ENCODE measurements at places on chromosomes 12 and 14.

- DNase-seq = no peak
Measured at GRCh38 chr14:55734731-55735130, 154.7 kb downstream of the KTN1 start.

DNA sequence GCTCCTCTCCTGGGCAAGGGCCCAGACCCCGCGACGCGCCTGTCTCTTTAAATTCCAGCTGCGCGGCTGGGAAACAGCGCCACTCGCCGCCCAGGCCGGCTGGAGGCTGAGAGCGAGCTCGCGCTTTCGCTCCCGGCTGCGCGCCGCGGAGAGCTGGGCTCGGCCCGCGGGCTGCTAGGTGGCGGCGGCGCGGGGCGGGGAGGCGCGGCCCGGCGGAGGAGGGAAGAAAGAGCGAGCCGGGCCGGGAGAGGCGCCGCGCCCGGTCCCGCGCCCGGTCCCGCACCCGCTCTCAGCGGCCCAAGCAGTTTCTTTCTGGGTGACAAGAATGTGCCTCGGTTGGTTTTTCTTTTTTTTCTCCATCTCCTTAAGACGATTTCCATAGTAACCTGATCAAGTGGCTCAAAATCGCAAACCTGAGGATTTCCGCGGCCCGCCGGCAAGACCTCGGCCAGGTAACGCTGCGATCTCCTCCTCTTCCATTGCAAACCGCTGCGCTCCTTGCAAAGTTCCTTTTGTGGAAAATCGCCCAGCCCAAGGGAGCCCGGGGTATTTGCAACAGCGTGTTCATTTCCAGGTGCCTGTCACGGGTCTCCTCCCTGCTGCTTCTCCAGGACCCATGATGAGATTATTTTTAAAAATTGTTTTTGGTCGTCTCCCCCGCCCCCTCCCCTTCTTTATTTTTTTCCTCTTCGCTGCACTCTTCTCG is 259.5 kb upstream of the E2F7 start:
- peak; percentile 55 for DNase-seq

GRCh38 chr12:50057000-50057841 is at the start of gene ASIC1:
TSS of gene ASIC1 (plus strand) at chr12:50057596. CDS start at chr12:50058767, 1,171 bp downstream.
- DNase-seq = peak; percentile 75

DNA sequence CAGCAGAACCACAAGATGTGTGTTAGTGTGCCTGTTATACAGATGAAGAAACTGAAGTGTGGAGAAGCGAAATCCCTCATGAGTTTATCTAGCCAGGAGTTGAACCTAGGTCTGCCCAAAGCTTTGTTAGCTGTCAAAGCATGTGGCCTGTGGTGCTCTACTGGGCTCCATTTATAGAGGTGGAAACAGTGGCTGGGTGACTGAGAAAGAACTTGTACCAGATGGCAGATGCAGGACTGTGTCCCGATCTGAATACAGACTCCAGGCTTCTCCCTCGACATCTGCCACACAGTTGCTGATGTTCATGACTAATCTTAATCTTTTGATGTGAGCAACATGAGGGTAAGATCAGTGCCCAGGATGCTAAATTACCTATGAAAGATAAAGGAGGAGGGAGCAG is 89.1 kb downstream of the C12orf75 start:
- DNase-seq = no peak

DNA sequence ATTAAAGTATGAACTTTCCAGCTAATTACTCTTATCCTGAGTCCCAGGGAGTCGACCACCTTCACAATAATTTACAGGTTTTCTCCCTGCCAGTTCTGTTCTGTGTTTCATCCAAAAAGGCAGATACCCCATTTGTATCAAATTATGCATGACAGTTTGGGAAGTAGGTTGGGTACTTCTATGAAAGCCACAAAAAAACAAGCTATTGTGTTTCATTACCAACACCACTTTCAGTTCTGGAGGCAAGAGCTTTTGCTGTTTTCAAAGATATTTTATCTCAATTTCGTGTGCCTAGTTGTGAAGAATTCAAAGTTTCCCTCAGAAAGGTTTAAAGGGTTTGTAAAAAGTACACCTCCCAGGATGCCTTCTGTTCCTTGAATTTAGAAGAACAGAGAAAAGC is 557.4 kb downstream of the FLRT2 start:
- DNase-seq = no peak

DNA sequence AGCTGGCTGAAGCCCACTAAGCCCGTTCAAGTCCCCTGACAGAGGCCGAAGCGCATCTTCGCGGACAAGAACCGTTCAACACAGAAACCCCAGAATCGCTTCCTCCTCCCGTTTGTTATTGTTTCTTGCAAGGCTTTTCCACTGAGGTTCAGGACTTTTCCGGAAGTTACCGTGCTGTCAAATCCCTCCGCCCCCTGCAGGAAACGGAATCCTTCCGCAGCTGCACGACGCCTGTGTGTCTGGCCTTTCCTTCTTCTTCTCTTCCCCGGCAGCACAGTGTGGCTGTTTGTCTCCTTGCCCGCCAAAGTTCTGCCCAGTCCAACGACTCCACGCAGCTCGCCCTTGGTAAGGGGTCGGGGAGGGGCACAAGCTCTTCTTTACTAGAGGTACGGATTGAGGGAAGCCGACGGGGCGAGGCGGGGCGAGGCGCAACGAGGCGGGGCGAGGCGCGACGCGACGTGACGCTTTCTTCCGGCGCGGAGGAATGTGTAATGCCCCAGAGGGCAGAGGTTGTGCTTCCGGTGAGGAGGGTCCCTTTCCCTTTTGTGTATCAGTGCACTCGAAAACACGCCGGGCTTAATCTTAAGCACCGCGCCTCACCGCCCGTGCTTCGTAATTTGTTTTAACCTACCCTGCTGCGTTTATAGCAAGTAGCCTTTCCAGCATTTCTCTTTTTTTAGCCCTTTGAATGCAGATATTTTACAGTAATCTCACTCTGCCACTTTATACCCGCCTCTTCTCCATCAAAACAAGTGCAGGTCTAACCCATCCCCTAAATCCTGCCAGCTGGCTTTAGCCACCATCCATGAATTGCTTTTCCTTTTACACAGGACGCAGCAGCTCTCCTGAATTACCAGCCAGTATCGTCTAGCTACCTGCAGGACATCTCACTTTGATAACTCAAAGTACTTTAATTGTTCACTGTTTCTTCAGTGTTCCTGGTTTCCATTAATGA is at the start of gene KDM5A:
Gene KDM5A, minus strand, starts transcription at position 179 of the 955 bp plus-strand sequence. CDS start 229 bp downstream, outside the sequence.
- peak; percentile 75 for DNase-seq

DNA sequence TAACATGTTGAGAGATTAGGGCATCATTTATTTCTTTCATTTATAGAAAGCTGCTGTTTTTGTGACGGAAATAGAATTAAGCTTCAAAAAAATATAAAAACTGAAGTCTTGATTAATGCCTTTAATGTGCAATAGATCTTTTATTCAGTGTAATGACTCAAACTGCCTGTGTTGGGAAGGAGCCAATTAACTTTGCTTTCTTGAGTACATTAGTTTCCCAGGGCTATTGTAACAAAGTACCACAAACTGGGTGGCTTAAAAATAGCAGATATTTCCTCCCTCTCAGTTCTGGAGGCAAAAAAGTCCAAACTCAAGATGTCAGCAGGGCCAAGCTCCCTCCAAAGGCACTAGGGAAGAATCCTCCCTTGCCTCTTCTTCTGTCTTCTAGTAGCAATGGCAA is 36.6 kb downstream of the EID3 start:
- DNase-seq = no peak

DNA sequence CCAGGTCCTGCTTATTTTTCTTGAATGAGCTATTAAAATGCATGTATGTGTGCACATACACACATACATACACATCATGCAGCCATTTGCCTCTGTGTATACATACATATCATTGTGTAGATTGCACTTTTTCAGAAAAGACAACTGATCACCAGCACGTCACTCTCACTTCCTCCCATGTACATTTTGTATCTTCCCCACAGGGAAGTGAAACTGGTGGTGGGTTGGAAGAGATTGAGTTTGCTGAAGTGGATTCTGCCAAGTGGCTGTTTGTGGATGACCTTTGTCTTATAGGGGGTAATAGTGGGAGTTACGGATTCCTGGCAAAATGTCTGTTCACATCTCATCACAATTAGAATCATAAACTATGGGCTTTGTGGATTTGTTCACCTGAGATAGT is 448.6 kb downstream of the RAD51B start:
- DNase-seq = no peak

DNA sequence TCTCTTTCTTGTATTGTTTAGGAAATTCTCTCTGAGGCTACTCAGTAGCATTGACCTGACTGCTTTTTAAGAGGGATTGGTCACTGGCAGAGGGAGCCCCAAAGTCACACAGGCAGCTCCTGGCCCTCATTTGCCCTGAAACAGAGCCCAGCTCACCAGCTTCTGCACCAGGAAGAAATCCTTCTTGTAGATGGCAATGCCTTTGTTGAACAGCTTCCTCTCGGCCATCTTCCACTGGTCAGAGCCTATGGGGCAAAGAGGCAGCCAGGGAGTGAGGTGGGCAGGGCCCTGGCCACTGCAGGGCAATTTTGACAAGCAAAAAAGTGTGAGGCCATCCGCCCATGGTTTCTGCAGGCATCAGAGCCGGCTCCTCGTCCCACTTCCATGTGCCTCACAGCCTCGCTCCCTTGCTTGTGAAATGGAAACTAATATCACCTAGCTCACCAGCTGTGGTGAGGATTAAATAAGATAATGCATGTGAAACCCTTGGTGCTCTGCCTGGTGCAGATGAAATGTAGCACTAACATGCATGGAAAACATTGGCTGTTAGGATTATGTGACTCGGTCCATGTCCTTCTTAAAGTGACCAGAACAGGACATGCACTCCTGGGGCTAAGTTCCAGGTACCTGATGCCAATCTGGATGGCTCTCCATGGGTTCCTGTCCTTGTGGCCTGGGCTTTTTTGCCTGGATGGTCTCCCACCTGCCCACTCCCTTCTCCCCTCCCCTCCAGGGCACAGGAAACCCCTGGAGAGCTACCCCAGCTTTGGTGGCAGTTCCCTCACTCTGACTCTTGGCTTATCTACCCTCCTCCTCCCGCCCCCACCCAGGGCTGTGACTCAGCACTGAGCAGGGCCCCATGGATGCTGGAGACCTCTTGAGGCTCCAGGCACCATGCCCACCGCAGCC is 11.2 kb upstream of the PNMA1 start:
- DNase-seq = no peak

DNA sequence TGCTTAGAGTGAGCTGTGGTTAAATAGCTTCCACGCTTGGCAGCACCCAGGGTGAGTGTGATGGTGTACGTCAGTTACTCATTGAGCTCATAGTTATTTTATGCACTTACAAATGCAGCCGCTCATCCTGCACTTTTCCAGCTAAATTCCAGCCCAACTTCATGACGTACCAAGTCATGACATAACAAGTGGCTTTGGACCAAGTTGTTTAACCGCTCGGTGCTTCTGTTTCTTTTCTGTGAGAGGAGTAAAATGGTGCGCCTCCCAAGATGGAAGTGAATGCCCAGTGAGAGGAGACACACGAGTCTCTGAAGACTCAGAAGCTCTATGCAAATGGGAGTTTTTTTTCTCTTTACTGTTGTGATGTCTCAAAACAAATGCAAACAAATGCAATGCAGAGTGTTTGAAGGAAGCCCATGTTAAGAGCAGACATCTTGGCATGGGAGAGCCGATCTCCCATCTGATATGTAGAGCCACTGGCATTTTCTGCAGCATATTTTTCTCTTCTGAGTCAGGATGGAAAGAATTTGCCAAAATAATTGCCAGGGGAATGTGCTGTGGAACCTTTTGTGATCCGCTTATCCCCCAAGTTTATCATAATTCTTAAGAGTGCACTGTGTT is 72.2 kb downstream of the FBXW8 start:
- no peak for DNase-seq

DNA sequence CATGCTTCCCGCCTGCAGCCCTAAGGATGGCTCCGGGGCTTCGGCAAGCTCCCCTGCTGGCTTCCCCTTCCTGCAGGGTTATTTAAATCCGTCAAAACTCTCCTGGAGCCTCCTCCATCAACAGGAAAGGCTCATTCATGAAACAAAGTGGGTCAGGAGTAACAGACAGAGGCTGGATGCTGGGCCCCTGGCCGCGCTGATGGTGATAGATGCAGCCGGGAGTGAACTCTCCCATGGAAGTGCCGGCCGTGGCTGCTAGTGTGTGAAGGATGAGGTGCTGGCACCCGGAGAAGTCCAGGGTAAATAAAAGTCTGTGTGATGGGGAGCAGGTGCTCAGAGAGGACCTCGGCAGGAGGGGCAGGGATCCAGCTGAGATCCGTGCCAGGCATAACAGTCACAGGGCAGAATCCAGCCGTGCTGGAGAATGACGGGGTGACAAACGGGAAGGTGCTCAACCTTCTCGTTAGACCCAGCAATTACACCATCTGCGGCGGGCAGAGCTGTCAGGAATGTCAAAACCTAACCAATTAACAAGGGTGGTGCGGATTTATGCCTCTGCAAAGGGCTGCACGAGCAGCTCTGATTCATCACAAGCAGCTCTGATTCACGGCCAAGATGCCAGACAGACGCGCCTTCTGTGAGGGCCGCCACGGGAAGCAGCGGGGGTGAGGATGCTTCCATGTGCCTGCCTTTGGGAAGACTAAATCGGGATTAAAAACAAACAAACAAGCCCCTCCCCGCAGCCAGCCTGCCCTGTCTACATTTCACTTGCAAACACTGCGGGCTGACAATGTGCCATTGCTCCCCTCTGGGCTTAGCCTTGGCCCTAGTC is 55.6 kb downstream of the SYNE3 start:
- DNase-seq = peak; percentile 97

DNA sequence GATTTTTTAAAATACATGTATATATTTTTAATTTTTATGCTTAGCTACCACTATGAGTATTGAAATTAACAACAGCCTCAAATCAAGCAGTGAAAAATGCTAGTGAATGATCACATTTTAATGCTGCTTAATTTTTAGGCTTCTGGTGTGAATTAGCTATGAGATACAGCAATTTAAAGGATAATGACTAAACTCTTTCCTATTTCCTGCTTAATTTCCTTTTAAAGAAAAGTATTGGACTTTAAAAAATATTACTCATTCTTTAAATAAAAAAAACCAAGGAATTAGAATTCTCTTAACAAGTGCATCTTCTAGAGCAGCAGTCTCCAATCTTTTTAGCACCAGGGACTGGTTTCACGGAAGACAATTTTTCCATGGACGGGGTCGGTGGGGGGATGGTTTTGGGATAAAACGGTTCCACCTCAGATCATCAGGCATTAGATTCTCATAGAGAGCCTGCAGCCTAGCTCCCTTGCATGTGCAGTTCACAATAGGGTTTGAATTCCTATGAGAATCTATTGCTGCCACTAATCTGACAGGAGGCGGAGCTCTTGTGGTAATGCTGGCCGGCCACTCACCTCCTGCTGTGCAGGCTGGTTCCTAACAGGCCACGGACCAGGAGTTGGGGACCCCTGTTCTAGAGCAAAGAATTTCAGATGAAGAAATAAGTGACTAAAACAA is 18.6 kb upstream of the NTN4 start:
- DNase-seq = no peak

GRCh38 chr12:126404293-126404881 is 1339.2 kb downstream of the AACS start:
- DNase-seq = no peak

GRCh38 chr14:77309131-77309530 is 11.6 kb downstream of the POMT2 start:
- DNase-seq = no peak

Measured in H54 (cell line).